ENCODE measurements at places on chromosomes 2 and 18. TPM values are rescaled to one million over a fixed set of nuclear protein-coding genes. Genes with fewer than 3 reads are reported as not detected.
A peak's percentile ranks its signal among the peaks of the same experiment; 100 is the strongest.

The MAP3K19 gene
- not detected for total RNA-seq

The GNLY gene
- 2.3 TPM for total RNA-seq

GRCh38 chr2:218962859-218963492 is 3.5 kb downstream of the CDK5R2 start:
- DNase-seq, result peak; percentile 77

GRCh38 chr2:204126705-204127104 is 190.1 kb downstream of the ICOS start:
- DNase-seq, result no peak

DNA sequence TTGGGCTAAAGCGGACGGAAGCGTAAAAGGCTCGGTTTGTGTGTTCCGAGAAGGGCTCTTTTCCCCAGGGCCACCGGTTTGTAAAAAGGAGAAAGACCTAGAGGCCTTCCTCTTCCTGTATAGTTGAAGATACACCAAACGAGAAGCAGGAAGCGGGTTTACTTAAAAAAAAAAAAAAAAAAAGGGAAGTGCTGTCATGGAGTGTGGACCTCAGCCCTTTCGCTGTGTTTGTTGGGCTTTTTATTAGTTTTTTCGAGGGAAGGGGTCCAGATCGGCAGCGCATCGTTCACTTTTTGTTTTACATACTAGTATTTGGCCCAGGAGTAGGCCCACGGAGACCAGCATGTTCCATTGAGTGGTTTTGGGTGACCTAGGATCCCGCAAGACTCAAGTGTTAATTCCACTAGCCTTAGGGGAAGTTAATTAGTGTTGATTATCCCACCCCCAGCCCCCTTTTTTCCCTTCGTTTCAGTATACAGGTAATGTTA is 676 bp downstream of the ACTR2 start:
- DNase-seq, result no peak

DNA sequence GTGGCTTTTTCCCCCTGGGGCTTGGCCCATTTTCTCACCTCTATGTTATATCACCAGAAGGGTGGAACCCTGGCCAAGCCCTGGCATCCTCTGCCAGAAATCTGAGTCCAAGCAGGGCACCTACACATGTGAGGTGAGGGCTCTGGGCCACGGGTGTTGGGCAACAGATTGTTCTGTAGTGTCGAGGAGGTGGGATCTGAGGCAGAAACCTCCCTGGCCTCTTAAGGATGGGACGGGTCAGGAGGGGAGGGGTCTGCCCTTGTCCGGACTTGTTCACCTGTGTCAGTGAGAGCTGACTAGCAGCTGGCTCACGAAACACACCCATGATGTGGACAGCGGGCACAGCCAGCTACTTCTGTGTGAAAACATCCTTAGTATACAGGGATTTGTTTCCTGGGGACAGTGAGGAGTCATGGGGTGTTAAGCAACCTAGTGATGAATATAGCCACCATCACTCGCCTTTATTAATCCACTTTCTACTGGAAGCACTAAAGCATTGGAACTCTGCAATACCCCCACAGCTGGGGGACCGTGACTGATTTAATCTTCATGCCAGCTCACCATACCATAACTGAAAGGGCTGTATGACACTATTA is 35.6 kb downstream of the EPAS1 start:
- DNase-seq, result no peak

The CAPN14 gene
- total RNA-seq, result 0.16 TPM

DNA sequence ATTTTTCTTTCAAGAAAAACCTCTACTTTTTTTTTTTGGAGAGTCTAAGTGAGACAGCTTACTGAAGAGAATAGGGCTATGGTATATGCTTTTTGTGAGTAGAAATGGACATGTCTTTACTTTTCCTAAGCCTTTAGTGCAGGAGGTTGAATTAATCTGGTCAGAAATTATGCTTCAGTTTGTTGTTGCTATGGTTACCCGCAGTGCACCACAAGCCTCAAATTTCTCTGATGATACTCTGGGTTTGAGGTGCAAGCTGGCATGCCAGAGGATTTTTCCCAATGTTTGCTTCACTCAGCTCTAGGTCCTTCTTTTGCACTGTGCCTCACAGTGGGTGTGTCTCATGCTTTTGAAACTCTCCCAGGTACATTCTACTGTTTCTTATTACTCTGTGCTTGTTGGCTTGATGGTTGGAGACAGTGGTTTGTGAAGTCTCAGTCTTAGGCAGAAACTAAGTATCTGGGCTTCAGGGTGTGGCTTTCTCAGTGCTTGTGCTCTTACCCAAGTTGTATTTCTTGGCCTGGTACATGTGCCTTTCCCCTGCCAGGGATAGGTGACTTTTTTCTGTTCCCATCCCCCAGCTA is 278.3 kb downstream of the RBM43 start:
- no peak for DNase-seq

DNA sequence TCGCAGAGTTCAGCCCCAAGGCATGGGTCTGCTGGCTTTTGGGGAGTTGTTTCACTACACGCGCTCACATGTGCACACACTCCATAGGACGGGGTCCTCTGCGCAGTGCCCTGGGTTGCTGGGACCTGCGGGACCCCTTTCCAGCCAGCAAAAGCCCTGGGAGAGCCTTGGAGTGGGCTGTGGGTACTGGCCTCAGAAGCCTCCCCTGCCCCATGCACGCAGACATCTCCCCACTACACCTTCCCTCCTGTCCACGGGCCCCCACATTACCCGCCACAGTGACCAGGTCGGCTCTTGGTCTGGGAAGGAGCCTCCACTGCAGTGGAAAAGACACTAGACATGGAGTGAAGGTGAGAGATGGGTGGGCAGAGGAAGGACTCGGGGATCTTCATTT is 48.5 kb downstream of the FAM168B start:
- DNase-seq, result no peak

The EFHD1 gene
- total RNA-seq, result 20.1 TPM

The TXNDC9 gene
- total RNA-seq, result 24.8 TPM

GRCh38 chr18:21486905-21487437 is 113.5 kb downstream of the ESCO1 start:
- no peak for DNase-seq

GRCh38 chr18:26535630-26536029 is 12.7 kb downstream of the KCTD1 start:
- DNase-seq, result no peak

DNA sequence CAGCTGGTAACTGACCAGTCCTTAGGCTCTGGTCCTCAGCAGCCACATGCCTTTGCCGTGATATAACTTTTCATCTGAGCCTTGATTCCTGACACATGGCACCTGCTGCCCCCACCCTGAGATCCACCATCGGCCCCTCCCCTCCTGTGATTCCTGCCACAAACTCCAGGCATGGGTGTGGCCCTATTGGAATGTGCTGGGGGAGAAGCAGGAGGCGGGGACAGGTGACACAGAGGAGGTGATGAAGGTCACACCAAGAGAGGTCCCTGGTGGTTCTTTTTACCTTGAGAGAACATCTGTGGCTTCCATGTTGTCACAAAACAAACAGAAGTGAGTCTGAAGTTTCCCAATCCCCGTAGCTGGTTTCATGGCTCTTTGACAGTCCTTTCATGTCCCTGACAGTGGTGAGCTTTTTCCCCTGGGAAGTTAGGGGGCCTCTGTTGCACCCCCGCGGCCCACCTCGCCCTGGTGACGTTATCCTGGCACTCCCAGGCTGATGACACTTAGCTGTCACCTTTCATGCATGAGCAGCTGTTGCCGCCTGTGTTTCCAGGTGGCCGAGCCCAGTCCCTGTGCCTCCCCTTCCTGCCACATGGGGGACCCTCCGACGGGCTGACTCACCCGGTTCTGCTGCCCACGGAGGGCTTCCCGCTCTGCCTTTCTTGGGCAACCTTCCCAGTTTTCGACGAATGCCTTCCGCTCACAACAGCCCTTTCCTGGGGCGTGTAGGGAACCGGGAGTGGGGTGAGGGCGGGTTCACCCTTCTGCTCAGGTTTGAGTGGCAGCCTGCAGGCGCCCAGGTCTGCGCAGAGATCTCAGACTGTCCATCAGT is 66.3 kb upstream of the GLI2 start:
- DNase-seq, result peak; percentile 63

DNA sequence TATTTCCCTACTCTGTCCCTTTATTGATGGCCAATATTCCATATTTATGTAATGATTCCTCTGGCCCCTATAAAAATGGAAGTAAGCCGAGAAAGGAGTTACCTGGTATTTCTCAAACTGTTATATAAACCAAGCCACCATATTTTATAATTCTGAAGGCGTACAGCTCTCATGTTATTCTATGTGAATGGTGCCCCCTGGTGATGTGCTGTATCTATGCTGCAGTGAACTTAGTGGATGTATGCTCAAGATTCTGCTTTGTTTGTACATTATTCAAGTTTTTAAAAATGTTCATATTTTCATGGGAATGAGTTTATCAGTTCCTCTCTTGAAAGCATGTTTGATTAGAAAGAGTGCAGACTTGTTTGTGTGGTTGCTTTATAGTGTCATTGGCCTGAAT is 194.5 kb upstream of the LRRTM1 start:
- no peak for DNase-seq

The NT5DC4 gene
- not detected for total RNA-seq

- DNase-seq, result no peak
Observed at GRCh38 chr18:49934457-49934856, 121.1 kb upstream of the ACAA2 start.

GRCh38 chr18:3877678-3878077 is 427.7 kb downstream of the TGIF1 start:
- no peak for DNase-seq

The UPP2 gene
- total RNA-seq, result not detected

DNA sequence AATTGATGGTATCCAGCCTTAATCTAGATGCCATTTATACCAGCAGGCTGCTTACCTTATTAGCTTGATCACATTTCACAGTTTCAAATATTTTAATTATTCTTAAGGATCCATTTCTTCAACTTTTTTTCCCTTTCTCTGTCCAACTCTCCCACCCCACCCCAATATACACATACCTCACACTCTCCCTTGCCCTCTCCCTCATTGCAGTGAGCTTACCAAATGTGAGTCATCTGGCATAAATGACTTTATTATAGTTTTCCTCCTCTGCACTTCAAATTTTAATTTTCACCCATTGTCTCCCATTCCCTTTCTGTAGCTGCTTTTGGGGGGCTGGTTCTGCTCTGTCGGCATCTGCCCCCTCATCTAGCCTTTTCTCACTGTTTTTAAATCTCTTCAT is 12.9 kb downstream of the HTR2B start:
- DNase-seq, result no peak

GRCh38 chr2:141317986-141318385 is 812.8 kb downstream of the LRP1B start:
- no peak for DNase-seq

DNA sequence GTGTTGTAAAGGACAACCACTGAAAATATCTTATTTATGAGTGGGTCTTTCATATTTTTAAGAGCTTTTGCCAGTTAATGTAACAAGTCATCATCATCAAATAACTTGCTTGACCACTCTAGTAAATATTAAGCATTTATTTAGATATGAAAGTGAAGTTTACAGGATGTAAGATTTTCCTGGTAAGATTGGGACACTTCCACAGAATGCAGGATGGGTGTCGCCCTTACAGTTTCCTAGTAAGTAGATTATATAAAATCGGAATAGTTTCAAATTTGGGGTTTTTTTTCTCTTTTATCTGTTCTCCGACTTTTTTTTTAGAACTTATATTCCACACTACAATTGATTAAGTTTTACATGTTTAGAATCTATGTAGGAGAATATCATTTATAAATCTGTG is 14.8 kb upstream of the SLC40A1 start:
- no peak for DNase-seq

GRCh38 chr18:46158499-46158898 is 54.3 kb downstream of the HAUS1 start:
- peak; percentile 41 for DNase-seq

GRCh38 chr2:37713258-37713700 is 41.8 kb upstream of the CDC42EP3 start:
- no peak for DNase-seq

The GALNT13 gene
- 0.13 TPM for total RNA-seq

The SULT1C2 gene
- total RNA-seq, result 0.97 TPM

GRCh38 chr2:107712857-107713256 is 113.8 kb upstream of the RGPD4 start:
- no peak for DNase-seq

- no peak for DNase-seq
Observed at GRCh38 chr18:2325933-2326332, 245.4 kb downstream of the METTL4 start.

The PPP1R1C gene
- total RNA-seq, result 29.6 TPM

The PDCD1 gene
- 2.0 TPM for total RNA-seq

- no peak for DNase-seq
Observed at GRCh38 chr2:16617282-16618266, 48.1 kb downstream of the CYRIA start.

DNA sequence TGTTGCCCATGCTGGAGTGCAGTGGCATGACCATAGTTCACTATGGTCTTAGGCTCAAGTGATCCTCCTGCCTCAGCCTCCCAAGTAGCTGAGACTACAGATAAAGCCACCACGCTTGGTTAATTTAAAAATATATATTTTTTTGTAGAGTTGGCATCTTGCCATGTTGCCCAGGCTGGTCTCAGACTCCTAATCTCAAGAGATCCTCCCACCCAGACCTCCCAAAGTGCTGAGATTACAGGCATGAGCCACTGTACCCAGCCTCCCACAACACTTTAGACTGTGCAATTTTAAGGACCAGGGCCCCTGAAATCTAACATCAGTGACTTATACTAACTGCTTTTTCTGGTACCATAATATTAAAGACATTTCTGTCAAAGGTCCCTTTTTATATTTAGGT is 5.2 kb downstream of the TXNDC2 start:
- DNase-seq, result no peak

The HOXD10 gene
- 0.16 TPM for total RNA-seq

DNA sequence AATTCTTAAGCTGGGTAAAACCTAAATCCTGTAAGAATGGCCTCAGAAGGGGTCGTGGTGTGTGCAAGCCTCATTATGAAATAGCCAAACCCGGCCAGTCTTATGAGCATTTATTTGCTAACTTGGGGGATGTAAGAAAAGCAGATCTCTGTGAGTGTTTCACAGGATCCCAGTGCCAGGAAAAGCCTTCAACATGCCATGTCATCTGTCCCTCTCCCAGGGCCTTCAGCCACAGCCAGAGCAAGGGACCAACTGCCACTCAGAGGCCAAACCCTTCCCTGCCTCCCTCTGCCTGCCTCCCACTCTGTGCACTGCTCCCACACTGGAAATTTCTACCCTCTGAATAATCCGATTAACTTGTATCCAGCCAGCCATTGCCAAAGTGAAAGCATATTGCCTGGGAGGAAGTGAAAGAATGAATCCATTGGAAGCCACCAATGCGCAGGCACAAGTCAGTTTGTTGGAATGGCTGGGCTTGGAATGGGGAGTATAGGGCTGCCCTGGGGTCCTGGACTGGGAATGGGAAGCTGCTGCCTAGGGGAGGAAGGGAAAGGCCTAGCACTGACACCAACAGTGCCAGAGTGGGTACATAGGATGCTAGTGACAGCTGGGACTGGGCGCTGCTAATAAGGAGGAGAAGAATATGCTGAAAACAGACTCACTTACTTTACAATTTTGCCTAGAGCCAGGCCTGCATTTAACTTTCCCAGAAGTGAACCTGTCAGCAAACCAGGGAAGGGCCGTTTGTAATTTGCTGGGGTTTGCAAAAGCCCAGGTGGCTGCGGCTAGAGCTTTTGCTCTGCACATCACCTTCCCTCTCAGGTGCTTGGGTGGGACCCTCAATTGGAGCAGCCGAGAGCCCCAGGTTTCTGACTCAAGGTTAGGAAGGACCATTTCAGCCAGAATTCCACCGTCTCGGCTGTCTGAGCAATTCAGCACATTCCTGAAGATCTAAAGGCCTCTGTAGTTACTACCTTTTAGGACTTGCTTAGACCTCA is 146.6 kb upstream of the NCK2 start:
- no peak for DNase-seq
